ENCODE measurements at places on chromosomes 4 and X. TPM values are rescaled to one million over a fixed set of nuclear protein-coding genes. Genes with fewer than 3 reads are reported as not detected.

The ASB5 gene
- not detected for total RNA-seq

The ADGRL3 gene
- total RNA-seq, result 8.0 TPM

The ZDHHC9 gene
- 89.2 TPM for total RNA-seq

The SPATA4 gene
- 0.20 TPM for total RNA-seq

The CENPI gene
- 3.5 TPM for total RNA-seq

The GPR119 gene
- not detected for total RNA-seq

The PDCL2 gene
- not detected for total RNA-seq

The CENPVL2 gene
- total RNA-seq, result not detected

The LONRF3 gene
- total RNA-seq, result 14.4 TPM

The NPFFR2 gene
- total RNA-seq, result not detected

The KANTR gene
- 7.8 TPM for total RNA-seq

The MAGEC2 gene
- not detected for total RNA-seq

The AFF1 gene
- total RNA-seq, result 79.1 TPM

The SHROOM2 gene
- 6.2 TPM for total RNA-seq

Data from left lung (tissue), 14 donors.